Smooth muscle cell of the coronary artery (primary cell): ENCODE measurements at places on chromosomes 6 and 20. TPM values are rescaled to one million over a fixed set of nuclear protein-coding genes. Genes with fewer than 3 reads are reported as not detected.

OPRL1 gene
- 1.5 and 2.3 TPM in 2 replicates for total RNA-seq

RNF182 gene
- total RNA-seq = 0.47 TPM in 1 of 2 replicates, not detected in the other

ZNF311 gene
- total RNA-seq = 0.94 and 0.98 TPM in 2 replicates

OVOL2 gene
- total RNA-seq = not detected in 2 replicates

CDH26 gene
- under 0.01 and 0.23 TPM in 2 replicates for total RNA-seq

KCNK16 gene
- not detected in 2 replicates for total RNA-seq

PNLDC1 gene
- 0.23 TPM in 1 of 2 replicates, not detected in the other for total RNA-seq

IDH3B gene
- 97.0 and 141 TPM in 2 replicates for total RNA-seq

APOBEC2 gene
- not detected in 2 replicates for total RNA-seq

TSPO2 gene
- total RNA-seq = not detected in 2 replicates

LRFN2 gene
- not detected in 2 replicates for total RNA-seq

PHF1 gene
- total RNA-seq = 12.4 and 17.4 TPM in 2 replicates

C20orf202 gene
- total RNA-seq = not detected in 2 replicates

FAM184A gene
- total RNA-seq = 0.08 and 0.70 TPM in 2 replicates

B3GAT2 gene
- total RNA-seq = not detected in 2 replicates

PDYN gene
- total RNA-seq = not detected in 2 replicates

MDFI gene
- 0.23 and 5.8 TPM in 2 replicates for total RNA-seq

NKAIN4 gene
- total RNA-seq = 0.15 TPM in 1 of 2 replicates, not detected in the other

SDCBP2 gene
- total RNA-seq = 0.35 and 1.8 TPM in 2 replicates

RALY gene
- total RNA-seq = 40.8 and 76.9 TPM in 2 replicates

PTCRA gene
- 0.53 TPM in 1 of 2 replicates, not detected in the other for total RNA-seq

ADGRF1 gene
- total RNA-seq = not detected in 2 replicates

ALDH8A1 gene
- total RNA-seq = 0.15 and 0.35 TPM in 2 replicates

RAB32 gene
- 37.9 and 108 TPM in 2 replicates for total RNA-seq

TUBB2B gene
- 4.1 and 6.3 TPM in 2 replicates for total RNA-seq

TNNC2 gene
- 0.15 and 13.1 TPM in 2 replicates for total RNA-seq

SLC2A10 gene
- 33.5 and 45.4 TPM in 2 replicates for total RNA-seq

OOEP gene
- not detected in 2 replicates for total RNA-seq

CD93 gene
- total RNA-seq = 4.7 and 6.0 TPM in 2 replicates

TRAPPC3L gene
- 0.08 TPM in 1 of 2 replicates, not detected in the other for total RNA-seq

SAPCD1 gene
- total RNA-seq = 0.53 and 0.70 TPM in 2 replicates

HLA-DQA1 gene
- not detected in 2 replicates for total RNA-seq

GGTLC1 gene
- not detected in 2 replicates for total RNA-seq

PRICKLE4 gene
- total RNA-seq = 0.15 and 0.23 TPM in 2 replicates

BMP2 gene
- total RNA-seq = 3.8 and 5.0 TPM in 2 replicates

CALHM5 gene
- total RNA-seq = 5.9 and 10.1 TPM in 2 replicates

GSTA3 gene
- total RNA-seq = not detected in 2 replicates

DYNLT2 gene
- total RNA-seq = 0.45 and 0.47 TPM in 2 replicates

MMS22L gene
- 7.8 and 10.0 TPM in 2 replicates for total RNA-seq

IYD gene
- not detected in 2 replicates for total RNA-seq

SOBP gene
- total RNA-seq = 1.4 and 2.2 TPM in 2 replicates

HCK gene
- not detected in 2 replicates for total RNA-seq

KCNK15 gene
- 1.1 and 14.9 TPM in 2 replicates for total RNA-seq

SMLR1 gene
- not detected in 2 replicates for total RNA-seq
